ENCODE measurements at places on chromosomes 3 and 15. TPM values are rescaled to one million over a fixed set of nuclear protein-coding genes. Genes with fewer than 3 reads are reported as not detected.

The TTLL13 gene
- not detected for total RNA-seq

The AMT gene
- total RNA-seq, result not detected

The MCF2L2 gene
- total RNA-seq, result 0.12 TPM

The TMEM108 gene
- 10.8 TPM for total RNA-seq

The ZNF592 gene
- total RNA-seq, result 12.6 TPM

The SMCO1 gene
- total RNA-seq, result not detected

The GPR160 gene
- total RNA-seq, result 0.40 TPM

The SLC15A2 gene
- total RNA-seq, result 0.86 TPM

The NANOGP8 gene
- total RNA-seq, result not detected

The CFAP44 gene
- 3.1 TPM for total RNA-seq

The FILIP1L gene
- 3.7 TPM for total RNA-seq

The SGO1 gene
- 22.7 TPM for total RNA-seq

The ZNF654 gene
- total RNA-seq, result 14.1 TPM

The ACY1 gene
- 24.5 TPM for total RNA-seq

The REC114 gene
- not detected for total RNA-seq

The CLEC3B gene
- total RNA-seq, result not detected

The SCG3 gene
- total RNA-seq, result not detected

The APOD gene
- 0.33 TPM for total RNA-seq

The P2RY12 gene
- total RNA-seq, result not detected

The UCN2 gene
- total RNA-seq, result 0.14 TPM

The ERICH6 gene
- total RNA-seq, result not detected
